ENCODE measurements at places on chromosomes 3 and 15.
A peak's percentile ranks its signal among the peaks of the same experiment; 100 is the strongest.

GRCh38 chr3:9712415-9712814 is 8.8 kb downstream of the CPNE9 start:
- no peak for DNase-seq

DNA sequence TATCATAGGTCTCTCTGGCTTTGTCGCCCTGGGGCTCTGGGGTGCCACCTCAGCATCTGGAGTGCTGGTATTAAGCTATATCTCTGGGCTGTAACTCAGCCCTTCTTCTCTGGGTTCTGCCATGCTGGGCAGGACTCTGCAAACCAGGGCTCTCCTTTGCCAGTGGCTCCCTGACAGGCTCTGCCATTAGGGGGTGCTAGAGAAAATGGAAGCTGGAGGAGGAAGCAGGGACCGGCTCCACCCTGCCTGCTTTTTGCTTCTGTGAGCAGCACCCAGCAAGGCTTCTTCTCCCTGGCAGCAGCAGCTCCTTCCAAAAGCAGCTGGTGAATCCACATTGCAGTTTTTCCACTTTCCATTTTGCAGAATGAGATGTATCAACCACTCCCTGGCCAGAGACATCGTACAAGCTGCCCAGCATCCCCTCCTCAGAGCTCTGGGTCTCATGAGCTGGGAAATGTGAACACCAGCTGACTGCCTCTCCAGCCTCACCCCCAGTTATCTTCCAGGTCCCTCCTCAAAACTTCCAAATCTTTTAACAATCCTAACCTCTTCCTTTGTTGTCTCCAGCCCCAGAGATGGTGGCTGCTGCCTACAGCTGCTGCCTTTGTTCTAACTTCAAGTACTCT is 165.0 kb downstream of the ABHD5 start:
- peak; percentile 69 for DNase-seq

DNA sequence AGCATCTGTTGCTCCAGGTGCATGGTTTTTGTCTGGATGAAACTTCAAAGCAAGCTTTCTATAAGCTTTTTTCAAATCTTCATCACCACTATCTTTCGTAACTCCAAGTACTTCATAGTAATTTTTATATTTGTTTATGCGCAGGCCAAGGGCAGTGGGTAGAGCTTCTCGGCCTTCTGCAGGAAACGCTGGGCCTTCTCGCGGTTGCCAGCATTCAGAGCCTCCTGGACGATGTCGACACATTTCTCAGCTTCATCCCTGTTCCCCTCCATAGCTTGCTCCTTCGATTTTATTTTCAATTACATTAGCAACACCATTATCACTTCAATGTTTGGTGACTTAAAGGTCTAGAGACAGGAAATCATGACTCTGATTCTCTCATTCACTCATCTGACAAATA is 20.2 kb downstream of the DENND4A start:
- no peak for DNase-seq

DNA sequence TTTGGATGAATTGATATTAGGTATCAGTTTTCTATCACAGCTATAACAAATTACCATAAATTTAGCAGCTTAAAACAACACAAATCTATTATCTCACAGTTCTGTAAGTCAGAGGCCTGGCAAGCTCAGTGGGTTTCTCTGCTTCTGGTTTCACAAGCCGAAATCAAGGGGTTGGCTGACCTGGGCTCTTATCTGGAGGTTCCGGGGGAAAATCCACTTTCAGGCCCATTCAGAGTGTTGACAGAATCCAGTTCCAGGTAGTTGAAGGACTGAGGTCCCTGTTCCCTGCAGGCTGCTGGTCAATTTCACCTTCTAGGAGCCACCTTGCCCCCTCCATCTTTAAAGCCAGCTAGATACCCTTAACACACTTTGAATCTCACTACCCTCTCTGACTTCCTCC is 11.1 kb upstream of the HHATL start:
- peak; percentile 7 for DNase-seq

- peak; percentile 66 for DNase-seq
Measured at GRCh38 chr15:89971592-89971997, 29.5 kb upstream of the ZNF710 start.

DNA sequence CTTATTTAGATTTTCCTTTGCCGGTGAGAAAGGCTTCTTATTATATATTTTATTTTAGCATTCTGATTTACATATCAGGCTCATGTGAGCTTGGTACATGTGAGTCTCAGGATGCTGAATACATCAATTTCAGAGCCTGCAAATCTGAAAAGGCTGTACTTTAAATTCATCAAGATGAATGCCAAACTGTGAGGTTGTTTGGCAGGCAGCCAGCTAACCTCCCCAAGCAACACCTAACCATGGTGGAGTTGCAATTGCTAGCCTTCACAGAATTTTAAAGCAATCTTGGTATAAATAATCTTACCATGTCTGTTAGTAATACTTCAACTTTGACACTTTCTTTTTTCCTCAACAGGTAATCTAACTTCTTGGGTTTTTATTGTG is 252.5 kb downstream of the CDIN1 start:
- peak; percentile 34 for DNase-seq

DNA sequence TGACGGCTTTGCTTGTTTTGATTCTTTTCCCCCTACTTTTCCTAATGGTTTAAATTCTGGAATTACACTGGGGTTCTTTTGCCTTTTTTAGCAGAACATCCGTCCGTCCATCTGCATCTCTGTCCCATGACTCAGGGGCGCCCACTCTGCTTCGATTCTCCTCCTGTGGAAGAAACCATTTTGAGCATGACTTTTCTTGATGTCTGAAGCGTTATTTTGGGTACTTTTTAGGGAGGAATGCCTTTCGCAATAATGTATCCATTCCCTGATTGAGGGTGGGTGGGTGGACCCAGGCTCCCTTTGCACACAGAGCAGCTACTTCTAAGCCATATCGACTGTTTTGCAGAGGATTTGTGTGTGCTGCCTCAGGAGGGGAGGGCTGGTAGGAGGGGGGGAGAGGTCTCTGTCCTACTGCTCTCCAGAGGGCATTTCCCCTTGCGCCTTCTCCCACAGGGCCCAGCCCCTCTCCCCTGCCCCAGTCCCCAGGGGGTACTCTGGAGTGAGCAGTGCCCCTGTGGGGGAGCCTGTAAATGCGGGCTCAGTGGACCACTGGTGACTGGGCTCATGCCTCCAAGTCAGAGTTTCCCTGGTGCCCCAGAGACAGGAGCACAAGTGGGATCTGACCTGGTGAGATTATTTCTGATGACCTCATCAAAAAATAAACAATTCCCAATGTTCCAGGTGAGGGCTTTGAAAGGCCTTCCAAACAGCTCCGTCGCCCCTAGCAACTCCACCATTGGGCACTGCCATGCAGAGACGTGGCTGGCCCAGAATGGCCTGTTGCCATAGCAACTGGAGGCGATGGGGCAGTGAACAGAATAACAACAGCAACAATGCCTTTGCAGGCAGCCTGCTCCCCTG is 19.5 kb upstream of the BSN start:
- peak; percentile 43 for DNase-seq

GRCh38 chr3:72618739-72619138 is 229.5 kb downstream of the SHQ1 start:
- DNase-seq, result no peak

DNA sequence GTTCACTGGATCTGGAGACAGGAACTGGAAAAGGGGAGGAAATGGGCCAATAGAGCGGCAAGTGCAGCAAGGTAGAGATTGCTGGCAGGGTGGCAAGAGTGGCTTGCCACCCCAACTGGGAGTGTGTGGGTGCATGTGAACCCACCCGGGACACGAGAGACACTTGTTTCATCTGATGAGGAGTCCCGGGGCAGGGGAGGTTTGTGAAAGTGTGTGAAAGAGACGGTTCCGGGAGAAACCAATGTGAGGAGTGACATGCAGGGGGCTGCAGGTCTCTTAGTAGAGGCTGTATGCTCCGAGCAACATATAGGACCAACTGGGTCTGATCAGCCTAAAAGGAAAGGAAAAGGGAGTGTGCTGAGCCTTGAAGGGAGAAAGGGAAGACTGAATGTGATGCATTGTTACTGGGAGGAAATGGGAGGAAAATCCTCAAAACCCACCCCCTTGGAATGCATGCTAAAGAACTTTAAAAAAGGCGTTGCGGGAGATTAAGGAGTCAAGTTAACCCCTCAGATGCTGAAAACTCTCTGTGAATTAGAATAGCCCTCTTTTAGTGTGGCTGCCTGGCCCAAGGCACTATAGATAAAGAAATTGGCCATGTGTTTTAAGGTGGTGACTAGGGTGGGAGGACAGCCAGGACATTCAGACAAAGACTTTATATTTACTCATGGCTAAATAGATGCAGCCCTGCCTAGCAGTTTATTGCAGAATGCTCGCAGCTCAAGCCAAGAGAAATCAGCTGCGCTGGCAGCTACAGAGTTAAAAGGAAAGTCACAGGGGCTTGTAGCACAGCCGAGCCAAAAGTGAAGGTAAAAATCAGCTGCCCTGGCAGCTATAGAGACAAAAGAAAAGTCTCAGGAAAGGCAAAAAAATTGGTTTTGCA is 9.1 kb upstream of the SLC9C1 start:
- DNase-seq, result no peak

DNA sequence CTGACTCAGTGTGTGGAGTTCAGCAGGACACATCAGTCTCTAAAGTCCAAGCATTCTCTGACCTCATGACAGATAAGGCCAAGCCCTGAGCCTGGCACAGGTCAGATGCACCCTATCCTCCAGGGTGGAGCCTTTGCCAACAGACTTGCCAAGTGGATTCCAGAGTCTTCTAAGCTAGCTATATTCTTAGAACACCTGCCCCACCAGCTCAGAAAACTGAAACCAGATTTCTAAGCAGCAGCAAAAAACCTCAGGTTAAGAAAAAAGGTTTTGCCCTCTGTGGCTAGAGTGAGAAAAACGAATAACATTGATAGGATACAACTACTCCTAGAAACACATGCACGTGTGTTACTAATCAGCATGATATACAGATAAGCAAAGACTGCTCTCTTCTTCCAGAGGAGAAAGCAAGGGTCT is 11.6 kb downstream of the RMDN3 start:
- DNase-seq, result no peak

- DNase-seq, result peak; percentile 11
Measured at GRCh38 chr3:68256635-68257223, 602.3 kb upstream of the SUCLG2 start.

GRCh38 chr3:185623939-185624665 is 38.0 kb downstream of the SENP2 start:
- DNase-seq, result no peak

DNA sequence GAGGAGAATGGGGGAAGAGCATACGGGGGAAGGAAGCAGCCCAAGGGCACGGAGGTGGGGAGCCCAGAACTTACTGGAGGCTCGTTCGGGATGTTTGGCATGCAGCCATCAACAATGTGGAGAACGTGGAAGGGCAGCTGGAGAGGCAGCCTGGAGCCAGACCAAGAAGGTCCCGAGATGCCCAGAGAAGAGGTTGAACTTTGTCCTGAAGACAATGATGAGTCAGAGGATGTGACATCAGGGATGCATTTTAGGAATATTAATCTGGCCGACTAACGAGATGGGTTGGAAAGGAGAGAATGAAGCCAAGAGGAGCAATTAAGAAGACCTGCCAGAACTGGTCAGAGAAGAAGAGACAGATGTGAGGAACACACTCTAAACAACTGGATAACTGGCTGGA is 98.2 kb downstream of the SRGAP3 start:
- DNase-seq, result no peak

DNA sequence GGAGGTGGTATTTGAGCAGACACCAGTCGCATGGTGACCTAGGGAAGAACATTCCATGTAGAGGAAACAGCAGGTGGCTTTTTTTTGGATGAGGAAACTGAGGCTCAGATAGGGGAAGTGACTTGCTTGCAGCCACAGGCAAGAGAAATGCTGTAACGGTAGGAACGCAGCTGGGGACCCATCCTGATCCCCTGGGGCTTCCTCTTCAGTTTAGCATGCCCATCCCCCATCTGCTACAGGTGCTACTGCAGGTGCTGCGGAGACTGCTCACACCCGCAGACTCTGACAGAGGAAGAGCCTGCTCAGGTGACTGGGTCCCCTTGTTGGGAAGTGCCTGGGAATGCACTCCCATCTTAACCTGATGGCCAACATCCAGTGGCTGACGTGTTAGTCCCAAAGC is 55.4 kb upstream of the SEC13 start:
- DNase-seq, result no peak
